ENCODE measurements at places on chromosomes 2 and 18.
A peak's percentile ranks its signal among the peaks of the same experiment; 100 is the strongest.

- peak; percentile 19 for ATAC-seq
These were observed 83.7 kb upstream of the ZNF516 start for GRCh38 chr18:76578571-76579300.

DNA sequence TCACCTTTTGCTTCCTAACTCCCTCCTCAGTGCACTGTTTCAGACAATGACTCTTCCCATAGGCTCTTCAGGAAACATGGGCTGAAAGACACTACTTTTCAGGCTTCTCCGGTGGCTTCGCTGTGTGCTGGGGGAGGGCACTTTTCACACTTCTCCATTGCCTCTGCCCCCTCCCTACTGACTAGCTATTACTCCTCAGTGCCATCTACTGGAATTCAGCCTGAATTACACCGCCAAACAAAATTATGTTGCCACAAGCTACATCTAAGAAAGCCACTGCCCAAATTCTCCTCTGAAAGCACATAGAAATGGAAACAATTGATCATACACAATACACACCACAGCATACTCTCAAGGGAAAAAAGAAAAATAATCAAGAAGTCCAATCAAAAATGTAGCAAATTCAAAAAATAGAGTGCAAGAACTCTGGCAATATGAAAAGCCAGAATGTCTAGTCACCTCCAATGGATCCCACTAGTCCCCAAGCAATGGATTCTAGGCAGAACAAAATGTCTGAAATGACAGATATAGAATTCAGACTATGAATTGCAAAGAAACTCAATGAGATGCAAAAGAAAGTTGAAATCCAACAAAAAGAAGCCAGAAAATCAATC lies 1139.4 kb upstream of the GYPC start:
- no peak for ATAC-seq

GRCh38 chr2:66443979-66444861 lies 9.3 kb downstream of the MEIS1 start:
- ATAC-seq: peak; percentile 17

DNA sequence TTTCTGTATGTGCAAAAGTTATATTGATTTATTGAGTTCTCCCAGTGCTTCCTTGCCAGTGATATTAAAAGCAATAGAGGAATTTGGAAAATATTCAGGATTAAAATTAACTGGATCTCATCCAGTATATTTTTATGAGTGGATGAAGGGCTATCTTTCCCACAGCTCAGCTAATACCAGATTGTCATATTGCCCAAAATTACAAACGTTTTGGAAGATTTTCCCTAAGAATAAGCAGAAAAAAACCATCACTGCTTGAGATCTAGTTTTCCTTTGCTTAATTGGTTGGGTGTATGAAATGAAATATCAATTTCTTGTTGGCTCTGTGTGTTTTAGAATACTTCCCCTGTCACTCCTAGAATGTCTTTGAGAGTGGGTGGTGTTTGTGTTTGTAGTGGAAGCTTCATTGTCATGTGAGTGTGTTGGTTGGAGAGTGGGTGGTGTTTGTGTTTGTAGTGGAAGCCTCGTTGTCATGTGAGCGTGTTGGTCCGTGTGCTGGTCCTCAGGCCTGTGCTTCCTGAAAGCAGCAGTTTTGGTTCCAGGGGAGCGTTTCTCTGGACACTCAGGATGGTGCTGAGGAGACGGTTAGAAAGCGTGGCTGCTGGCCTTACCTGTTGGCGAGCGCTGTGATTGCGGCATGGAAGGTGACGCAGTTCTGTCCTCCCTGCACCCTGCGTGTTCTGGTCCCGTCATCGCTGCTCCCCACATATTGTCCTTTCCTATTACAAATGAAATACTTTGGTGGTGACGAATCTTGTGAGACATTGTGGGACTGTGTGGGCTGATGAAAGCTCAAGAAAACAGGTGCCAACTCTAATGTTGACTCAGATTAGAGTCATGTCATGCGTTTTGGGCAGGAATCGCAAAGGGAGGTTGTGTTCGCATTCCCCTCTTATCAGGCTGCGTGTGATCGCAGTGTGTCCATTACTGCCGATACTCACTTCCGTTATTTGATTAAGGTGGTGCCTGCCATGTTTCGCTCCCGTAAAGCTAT lies 12.4 kb downstream of the ASB1 start:
- peak; percentile 84 for ATAC-seq

- ATAC-seq: no peak
These were observed 139.7 kb downstream of the HRH4 start for GRCh38 chr18:24600076-24600654.

- no peak for ATAC-seq
These were observed 118.4 kb downstream of the MAP4K4 start for GRCh38 chr2:101815739-101816391.

DNA sequence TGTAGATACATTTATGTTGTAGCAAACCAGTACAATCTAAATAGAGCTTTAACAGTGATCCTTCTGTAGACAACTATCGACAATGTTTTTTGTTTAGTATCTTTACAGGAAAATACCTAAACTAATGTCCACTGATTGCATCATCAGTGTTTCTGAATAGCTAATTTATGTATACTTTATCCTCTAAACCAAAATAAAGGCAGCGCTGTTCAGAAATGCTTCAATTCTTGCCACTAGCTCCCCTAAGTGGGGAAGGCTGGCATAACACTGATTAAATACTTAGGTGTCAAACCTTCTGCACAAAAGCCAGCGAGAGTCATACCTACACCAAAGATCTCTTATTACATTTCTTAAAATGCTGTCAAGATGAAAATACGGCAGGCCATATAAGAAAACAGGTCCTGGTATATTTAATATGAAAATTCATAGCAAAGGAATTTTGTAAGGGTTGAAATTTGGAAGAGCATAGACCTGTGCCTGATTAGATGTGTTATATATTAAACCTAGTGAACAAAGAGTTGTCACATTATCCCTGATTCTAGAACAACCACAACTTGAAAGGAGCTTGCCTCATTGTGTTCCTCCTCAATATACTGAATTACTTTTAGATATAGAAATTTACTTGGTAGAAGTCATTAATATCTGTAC lies 1693.4 kb upstream of the SLC39A10 start:
- ATAC-seq: no peak

- ATAC-seq: no peak
These were observed 39.3 kb upstream of the TMEM17 start for GRCh38 chr2:62545261-62545660.

DNA sequence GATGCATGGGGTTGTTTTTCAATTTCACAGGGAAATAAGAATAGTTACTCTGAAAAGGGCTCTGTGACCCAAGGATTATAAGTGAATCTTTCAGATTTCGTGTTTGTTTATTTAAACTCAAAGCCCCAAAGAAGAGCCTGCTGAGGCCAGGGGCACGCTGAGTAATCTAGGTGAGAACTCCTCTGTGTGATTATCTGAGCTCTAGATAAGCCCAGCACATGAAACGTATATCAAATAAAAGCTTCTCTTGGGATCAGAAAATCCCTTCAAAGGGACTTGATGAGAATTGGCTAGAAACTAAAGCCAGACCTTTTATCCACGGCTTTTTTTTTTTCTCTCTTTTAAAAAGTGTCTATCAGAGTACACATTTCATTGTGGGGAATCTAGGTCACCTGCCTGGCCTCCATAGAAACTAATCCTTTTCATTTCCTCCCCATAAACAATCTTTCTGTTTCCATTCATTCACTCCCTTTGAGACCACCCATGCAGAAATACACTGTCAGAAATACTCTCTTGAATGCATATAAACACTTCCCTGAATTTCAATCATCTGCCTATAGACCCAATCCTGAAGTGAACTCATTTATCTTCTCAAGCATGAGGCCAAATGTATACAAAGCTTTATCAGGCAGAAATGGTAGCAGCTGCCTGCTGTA lies 137.4 kb downstream of the RIT2 start:
- no peak for ATAC-seq

GRCh38 chr2:75705921-75706320 lies 4.8 kb downstream of the GCFC2 start:
- no peak for ATAC-seq

- ATAC-seq: no peak
These were observed 8.8 kb upstream of the SLC35F5 start for GRCh38 chr2:113765276-113765675.

- no peak for ATAC-seq
These were observed 10.1 kb upstream of the UNC80 start for GRCh38 chr2:209761566-209761965.

- ATAC-seq: no peak
These were observed 2.3 kb upstream of the GLI2 start for GRCh38 chr2:120733238-120733932.

GRCh38 chr2:43124687-43125057 lies 101.7 kb downstream of the ZFP36L2 start:
- no peak for ATAC-seq

DNA sequence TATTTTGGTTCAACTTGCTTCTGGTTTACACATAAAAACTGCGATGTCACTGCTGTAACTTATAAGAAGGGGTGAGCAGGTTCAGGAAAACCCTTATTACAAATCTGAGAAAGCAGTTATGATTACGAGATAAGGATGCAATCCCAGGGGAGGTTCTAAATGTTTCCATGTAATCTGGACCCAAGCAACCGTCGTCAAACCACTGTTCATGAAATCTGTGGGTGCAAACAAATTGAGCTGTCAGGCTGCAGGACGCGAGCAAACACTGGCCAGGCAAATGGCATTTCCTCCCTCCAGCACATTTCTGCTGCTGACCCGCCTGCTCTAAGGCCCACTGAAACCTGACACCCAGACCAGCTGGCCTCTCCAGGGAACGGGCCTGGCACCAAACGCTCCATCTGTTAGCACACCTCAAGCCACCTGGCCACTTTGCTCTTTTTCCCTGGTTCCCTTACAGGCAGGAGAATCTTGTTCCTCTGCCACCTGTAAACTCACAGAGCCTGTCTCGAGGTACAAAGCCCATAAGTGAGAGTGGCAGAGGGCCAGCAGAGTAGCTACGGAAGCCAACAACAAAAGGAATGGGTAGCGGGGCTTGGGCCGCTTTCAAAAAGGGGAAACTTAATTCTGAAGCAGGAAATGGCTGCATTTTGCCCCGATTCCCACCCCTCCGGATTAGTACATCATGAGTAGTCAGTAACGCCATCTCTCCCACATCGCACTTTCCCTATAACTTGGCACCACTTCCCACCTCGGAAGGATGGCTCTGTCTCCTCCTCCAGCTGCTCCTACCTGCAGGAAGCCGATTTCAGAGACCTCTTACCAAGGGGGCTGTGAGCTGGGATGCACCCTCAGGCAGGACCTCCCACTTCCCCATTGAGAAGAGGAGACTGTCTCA lies 26.5 kb downstream of the CRACDL start:
- peak; percentile 39 for ATAC-seq

DNA sequence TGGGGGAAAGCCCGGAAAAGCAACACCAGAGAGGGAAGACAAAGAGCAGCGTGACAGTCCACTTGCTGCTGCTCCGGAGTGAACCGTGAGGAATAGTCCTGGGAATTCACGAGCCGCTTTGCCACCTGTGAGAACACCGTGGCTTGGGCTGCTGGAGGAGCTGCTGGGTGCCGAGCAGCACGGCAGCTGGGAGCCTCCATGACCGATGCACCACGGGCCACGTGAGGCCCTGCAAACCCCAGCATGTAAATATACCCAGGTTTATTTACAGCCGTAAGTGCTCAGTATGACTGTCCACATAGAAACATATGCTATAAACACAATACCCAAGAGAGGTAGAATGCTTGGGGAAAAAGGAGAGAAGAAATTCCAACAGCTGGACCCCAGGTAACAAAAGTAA lies 65.1 kb downstream of the SMIM21 start:
- ATAC-seq: no peak

DNA sequence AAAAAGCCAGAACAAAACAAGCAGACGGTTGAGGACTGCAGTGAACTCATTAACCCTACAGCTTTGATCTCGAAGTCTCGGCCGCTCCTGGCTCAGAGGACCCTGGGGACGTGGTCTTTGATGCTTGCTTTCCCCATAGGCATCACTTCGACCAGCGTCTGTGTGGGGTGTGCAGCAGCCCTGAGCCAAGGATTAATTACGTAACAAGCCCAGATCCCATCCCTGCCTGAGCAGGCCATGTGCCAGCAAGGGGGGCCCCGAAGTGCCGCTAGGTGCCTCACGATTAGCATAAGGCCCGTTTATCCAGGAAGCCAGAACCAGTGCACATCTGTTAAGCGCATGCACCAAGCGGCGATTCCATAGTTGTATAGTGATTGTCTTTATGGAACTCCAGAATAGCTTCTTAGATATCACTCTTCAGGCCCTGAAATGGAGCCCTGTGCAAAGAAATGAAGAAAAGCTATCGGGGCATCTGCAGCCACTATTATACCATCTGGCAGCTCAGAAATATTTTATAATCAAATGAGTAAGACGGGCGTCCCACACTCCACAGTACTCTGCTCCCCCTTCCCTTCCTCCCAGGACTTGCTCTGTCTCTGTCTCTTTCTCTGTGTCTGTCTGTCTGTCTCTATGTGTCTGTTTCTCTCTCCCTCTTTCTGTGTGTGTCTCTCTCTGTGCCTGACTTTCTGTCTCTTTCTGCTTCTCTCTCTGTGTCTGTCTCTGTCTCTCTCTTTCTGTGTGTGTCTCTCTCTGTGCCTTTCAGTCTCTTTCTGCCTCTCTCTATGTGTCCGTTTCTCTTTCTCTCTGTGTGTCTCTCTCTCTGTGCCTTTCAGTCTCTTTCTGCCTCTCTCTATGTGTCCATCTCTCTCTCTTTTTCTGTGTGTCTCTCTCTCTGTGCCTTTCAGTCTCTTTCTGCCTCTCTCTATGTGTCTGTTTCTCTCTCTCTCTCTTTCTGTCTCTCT lies 41.7 kb downstream of the HPCAL1 start:
- no peak for ATAC-seq

GRCh38 chr18:36757081-36757480 lies 71.7 kb downstream of the TPGS2 start:
- ATAC-seq: peak; percentile 61

DNA sequence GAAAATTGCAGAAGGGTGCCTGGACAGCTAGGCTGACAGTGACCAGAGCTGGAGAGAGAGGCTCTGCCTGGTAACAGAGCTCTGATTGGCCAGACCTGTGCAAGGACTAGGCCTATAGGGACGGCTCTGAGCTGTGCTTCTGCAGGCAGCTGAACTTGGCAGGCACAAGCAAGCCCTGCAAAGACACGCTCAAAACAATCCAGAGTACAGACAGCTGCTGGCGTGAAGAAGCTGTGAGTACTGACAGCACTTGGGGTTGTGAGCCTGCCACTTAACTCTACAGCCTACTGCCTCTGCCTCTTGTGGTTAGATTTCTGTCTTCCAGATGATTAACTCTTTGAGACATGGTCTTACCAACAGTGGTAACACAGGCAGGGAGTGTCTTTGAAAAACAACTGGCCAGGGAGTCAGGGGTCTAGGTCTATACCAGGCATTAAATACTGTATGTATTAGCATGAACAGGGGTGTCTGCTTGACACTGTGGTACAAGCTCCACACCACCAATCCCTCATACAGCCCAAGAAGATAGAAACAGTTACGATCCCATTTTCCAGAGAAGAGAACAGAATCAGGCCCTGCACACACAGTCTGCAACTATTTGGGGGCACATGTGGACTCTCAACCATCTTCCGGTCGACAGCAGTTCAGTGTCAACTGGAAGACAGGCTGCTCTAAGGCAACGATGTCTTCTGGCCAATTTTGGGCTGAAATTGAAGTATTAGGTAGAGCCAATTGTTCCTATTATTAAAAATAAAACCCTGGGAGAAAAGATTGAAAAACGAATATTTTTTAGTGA lies 568.4 kb downstream of the TNS1 start:
- ATAC-seq: peak; percentile 97

- no peak for ATAC-seq
These were observed 37.1 kb downstream of the MYO3B start for GRCh38 chr2:170215021-170215420.

- ATAC-seq: no peak
These were observed 347.7 kb upstream of the MAP2 start for GRCh38 chr2:209076151-209076550.

Data from gastroesophageal sphincter (tissue), 4 donors.